ENCODE measurements at places on chromosomes 5 and 9.

DNA sequence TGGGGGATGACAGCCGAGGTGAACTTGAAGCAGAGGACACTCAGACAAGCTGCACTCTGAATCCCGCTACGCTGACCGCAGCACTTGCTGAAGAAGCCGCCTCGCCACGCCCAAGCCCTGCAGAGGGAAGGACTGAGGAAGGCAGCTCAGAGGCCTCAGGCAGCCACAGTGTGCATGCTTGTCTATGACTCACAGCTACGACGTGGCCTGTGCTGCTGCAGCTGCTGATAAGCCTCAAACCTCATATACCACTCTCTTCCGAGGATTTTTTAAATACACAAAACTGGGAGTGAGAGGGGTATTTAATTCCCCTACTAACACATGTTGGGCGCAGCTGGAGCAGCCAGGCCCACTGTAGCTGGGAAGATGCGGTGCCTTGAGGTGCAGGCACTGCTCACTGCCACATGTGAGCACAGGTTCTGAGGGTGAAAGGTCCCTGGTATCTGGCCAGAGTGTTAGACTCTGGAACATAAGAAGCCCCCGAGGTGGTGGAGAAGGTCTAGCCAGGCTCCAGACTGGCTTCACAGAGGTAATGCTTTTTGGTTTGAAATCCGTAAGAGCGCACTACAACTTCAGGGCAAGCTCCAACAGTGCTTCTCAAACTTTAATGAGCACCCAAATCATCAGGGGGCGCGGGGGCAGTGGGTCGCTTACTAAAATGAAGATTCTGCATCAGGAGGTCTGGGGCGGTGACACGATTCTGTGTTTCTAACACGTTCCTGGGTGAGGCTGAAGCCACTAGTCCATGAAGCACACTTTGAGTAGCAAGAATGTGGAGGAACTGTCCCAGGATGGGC is 196.8 kb downstream of the AUH start:
- no peak for DNase-seq

DNA sequence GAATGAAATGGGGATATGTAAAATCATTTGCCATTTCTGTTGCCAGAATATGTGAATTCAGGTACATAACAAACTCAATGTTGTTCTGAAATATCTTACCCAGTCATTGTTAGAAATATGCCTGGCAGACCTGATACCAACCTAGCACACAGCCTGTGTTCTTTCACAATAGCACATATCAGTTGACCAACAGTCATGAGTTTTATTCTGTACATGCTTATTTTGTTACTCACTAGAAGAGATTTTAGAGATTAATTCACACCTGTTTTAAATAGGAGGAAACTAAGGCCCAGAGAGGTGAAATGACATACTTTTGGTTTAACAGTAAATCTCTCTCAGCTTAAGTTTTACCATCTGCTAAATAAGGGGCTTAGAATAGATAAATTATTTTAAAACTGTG is 8.4 kb upstream of the PPP1R2B start:
- no peak for DNase-seq

GRCh38 chr5:5066276-5067186 is 73.6 kb upstream of the ADAMTS16 start:
- no peak for DNase-seq

GRCh38 chr9:124940521-124940893 is 376 bp downstream of the GOLGA1 start:
- no peak for DNase-seq

GRCh38 chr9:3498691-3499090 is 27.1 kb downstream of the RFX3 start:
- no peak for DNase-seq

- no peak for DNase-seq
Measured at GRCh38 chr5:174384509-174384947, 339.0 kb downstream of the NSG2 start.

DNA sequence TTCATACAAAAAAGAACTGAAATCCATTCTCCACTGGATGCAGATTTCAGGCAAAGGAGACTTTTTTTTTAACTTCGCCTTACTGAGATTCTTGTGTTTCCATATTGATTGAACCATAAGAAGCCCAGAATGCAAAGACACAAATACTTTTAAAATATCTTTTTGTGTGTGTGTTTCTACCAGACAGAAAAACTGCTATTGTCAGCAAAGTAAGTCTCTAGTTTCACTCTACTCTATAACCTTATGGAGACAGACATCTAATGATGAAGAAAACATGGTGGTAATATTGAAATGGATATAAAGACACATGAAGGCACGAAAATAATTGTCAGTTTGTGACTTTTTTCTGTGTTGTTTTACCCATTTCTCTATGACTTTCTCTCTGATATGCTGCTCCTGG is 260.3 kb upstream of the RORB start:
- DNase-seq: no peak

DNA sequence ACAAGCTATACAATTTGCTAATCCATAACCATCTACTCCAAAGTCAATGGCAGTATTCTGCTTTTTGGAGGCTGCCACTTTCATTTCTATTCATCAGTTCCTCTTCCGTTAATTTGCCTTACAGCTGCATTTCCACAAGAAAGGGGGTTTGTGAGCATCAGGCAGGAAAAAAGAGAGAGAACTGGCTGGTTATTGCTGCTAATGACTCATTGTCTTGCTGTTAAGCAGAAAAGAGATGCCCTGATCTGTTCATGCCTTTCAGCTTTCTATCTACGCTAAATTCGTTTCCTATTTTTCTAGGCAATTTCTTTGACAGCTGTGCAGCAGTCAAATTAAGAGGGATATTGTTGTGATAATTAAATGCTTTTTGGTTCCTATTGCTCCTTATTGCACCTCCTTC is 65.9 kb upstream of the GNAQ start:
- no peak for DNase-seq
